ENCODE measurements at places on chromosomes 5 and 9.

GRCh38 chr5:81817980-81818379 lies 67.1 kb upstream of the SSBP2 start:
- DNase-seq, result no peak

- no peak for DNase-seq
Measured at GRCh38 chr5:91207248-91207647, 175.9 kb downstream of the ARRDC3 start.

- no peak for DNase-seq
Measured at GRCh38 chr5:178423901-178424809, 166.0 kb downstream of the COL23A1 start.

- no peak for DNase-seq
Measured at GRCh38 chr9:127541865-127542264, 70.2 kb upstream of the STXBP1 start.

DNA sequence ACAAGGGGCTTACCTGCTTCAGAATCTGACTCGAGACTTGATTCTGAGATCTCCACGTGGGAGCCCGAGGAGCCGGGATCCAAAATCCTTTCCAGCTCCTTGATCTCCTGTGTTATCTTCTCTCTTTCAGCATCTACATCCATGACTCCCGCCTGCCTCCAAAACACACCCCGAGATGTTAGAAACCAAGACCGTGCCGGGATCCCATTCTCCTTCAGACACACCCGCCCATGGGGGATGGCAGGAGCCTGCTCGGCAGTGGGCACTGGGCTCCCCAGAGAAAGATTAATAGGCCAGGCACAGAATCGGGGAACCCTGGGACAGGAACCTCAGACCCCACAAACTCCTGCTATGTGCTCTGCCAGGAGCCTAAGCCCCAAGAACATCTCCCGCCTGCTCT lies 1.7 kb downstream of the SNAPC4 start:
- no peak for DNase-seq

DNA sequence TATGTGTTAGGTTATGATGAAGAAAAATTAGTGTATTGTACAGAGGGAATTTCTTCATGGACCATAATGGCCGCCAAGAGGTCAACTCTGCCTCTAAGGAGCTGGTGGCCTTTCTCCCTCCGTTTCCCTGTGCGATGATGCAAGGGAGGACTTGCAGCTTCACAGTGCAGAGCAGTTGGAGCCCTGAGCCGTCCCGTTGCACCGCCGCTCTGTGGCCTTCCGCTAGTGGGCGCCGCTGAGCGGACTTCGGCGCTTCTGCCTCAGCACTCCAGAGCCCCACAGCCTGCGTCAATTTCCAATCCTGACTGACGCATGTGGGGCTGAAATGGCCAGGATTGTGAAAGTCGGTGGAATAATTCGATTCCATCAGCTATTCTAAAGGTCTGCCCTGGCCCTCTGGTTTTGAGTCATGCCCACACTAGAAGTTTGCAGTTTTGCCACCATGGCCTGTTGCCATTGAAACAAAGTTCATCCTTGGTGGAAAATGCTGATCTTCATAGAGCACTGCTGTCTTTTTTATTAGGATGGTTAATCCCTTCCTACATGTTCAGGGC lies 22.7 kb upstream of the LECT2 start:
- no peak for DNase-seq

DNA sequence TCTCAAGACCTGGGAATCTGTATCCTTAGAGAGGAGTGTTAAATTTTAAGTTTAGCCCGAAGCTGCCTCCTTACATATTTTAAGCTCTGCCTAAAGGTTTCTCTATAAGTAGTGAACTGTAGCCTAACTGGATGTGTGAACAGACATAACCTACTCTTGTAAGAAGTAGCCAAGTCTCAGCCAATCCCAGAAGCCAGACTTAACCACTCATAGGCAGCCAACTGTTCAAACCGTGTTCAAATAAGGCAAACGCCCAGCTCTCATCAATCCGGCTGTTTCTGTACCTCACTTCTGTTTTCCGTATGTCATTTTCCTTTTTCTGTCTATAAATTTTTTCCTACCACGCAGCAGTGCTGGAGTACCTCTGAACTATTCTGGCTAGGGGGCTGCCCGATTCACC lies 58.7 kb upstream of the HRH2 start:
- DNase-seq, result no peak

DNA sequence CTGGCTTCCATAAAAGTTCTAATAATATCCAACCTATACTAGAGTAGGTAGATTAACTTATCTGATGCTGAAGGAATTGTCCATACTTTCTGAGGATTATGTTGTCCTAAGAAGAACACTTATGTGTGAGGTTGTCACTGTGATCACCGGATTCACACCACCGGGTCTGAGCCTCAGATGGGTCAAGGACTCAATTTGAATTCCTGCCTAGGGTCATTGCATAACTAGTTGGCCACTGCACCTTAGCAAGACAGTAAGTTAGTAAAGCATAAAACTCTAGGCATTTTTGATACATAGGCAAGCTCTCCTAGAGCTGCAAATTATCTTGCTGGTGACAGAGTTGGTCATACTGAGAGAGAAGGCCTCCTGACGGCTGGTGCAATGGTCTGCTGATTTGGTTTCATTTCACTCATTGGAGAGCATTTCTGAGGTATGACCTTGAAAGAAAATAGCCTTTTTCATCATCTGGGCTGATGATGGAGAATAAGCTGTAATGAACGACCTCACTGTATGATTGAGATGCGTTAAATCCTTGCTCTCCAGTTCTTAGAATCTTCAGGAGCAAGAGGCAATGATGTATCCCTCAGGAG lies 72.0 kb upstream of the CKMT2 start:
- no peak for DNase-seq

DNA sequence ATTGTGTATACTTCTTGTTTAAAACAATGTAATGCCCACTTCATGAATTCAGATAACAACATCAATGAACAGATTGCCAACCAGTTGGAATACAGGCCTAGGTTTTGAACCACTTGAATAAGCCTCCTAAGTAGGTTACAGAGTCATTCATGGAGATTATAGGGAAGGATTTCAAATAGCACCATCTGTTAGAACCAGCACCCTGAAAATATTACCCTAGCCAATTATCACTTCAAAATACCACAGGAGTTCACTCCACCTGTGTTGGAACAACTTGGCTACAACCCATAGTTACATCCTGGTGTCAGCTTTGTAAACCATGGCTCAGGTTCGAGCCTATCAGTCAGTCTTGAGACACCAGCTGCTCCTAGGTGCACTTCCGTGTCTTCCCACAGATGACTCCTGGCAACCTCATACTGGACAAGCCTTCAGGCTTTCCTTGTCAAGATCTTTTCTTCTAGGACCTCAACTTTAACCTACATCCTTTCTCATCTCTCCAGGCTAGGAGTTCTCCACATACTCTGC lies 350.0 kb downstream of the DEPDC1B start:
- no peak for DNase-seq

GRCh38 chr5:114830114-114830513 lies 339.6 kb downstream of the TRIM36 start:
- DNase-seq, result no peak

Data from SJSA1 (cell line).